ENCODE measurements at places on chromosomes 13 and 19.

DNA sequence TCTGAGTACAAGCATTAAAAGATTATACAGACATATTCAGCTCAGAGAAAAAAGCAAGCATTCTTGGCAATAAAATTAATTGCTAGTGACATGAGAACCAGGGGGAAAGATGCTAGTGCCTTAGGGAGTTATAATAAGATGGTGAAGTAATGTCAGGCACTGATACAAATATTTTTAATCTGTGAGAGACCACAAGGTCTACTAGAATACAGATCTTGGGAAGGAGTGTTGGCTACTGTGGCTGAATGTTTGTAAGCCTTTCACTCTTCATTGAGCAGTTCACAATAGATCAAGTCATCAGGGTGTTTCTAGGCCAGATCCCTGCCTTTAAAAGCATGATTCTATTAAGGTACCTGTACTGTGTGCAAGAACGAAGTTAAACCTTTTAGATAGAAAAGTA lies 16.4 kb downstream of the FREM2 start:
- DNase-seq, result no peak

DNA sequence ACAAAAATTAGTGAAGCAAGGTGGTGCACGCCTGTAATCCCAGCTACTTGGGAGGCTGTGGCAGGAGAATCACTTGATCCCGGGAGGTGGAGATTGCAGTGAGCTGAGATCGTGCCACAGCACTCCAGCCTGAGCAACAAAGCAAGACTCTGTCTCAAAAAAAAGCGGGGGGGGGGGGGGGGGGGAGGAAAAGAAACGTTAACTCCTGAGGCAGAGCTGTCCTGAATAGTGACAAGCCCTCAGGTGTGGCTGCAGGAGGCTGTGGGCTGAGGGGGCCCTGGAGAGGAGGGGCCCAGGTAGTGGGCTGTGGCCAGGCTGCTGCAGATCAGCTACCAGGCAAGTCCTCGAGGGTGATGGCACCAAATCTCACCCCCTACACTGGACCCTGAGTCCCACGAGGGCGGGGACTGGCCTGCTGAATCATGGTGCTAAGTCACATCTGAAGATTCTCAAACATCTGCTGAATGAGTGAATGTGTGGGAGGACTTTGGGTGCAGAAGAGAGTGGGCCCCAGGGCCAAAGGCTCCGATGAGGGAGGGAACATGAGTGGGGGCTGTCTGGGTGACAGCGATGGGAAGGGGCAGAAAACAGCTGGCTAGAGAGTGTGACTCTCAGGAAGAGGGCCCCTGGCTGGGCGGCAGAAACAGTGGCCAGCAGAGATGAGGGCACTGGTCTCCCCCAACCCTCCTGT lies 24.6 kb upstream of the ATP1A3 start:
- DNase-seq, result no peak

DNA sequence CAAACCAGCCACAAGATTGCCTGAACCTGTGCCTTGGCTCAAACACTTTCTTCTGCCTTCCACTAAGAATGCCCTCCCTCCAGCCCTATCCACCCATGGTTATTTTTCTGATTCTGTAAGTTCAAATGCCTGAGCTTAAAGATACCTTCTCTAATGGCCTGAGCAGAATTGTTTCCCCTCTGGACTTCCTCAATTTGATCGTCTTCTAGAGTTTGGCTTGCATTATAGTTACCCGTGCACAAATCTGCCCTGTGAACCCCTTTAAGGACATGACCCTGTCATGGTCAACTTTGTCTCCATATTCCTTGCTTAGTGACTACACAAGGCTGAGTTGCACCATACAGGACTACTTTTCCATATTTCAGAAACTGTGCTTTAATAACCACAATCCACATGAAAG lies 481.0 kb downstream of the FOXO1 start:
- no peak for DNase-seq

GRCh38 chr13:23570099-23570920 lies at the start of gene TNFRSF19:
TNFRSF19 (plus strand) TSS chr13:23570412; CDS start chr13:23590184, 19,772 bp downstream.
- no peak for DNase-seq

GRCh38 chr13:94065741-94066140 lies 413.7 kb downstream of the DCT start:
- DNase-seq, result no peak

GRCh38 chr13:113736258-113736731 lies 22.7 kb upstream of the TMEM255B start:
- DNase-seq, result no peak

DNA sequence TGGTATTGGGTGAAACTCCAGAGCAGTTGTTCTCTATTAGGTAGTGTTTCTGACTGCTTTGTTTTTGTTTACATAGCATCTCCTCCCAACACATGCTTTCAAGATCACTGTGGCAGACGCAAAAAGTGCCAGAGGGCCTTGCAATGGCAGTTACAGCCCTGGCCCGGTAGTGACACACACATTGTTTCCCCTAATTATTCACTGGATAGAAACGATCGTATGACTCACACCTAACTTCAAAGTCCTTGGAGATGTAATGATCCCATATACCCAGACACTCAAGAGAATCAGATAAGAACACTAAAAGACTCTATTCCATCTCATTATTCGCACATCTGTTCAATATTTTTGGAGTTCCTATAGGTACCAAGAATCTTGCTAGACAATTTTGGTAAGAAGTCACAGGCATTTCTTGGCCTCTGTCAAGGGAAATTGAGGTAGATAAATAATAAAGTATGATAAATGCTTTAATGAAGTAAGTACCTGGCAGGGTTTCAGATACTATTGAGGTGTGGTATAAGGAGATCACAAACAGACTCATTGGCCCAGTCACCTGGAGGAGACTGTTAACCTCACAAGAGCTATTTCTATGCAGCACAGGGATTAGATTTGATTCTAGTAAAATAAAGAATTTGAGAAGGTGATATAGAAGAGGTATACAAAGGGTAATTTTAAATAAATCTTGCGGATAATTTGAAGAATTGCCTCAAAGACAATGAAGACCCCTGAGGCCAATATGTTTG lies 485.3 kb downstream of the SLITRK6 start:
- no peak for DNase-seq

- no peak for DNase-seq
Observed at GRCh38 chr19:56350416-56351045, 35.9 kb upstream of the ZSCAN5A start.

DNA sequence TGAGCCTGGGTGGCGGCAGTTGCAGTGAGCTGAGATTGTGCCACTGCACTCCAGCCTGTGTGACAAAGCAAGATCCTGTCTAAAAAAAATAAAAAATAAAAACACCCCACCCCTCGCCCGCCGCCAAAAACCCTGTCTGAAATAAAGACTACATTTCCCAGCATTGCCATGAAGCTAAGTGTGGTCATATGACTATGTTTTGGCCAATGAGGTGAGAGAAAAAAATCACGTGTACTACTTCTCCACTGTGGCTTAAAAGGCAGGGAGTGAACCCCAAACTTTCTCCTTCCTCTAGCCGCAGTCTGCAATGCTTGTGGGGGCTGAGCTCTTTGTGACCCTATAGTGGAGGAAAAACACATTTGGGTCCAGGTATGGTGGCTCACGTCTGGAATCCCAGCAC lies 54.9 kb downstream of the COLGALT1 start:
- DNase-seq, result no peak

DNA sequence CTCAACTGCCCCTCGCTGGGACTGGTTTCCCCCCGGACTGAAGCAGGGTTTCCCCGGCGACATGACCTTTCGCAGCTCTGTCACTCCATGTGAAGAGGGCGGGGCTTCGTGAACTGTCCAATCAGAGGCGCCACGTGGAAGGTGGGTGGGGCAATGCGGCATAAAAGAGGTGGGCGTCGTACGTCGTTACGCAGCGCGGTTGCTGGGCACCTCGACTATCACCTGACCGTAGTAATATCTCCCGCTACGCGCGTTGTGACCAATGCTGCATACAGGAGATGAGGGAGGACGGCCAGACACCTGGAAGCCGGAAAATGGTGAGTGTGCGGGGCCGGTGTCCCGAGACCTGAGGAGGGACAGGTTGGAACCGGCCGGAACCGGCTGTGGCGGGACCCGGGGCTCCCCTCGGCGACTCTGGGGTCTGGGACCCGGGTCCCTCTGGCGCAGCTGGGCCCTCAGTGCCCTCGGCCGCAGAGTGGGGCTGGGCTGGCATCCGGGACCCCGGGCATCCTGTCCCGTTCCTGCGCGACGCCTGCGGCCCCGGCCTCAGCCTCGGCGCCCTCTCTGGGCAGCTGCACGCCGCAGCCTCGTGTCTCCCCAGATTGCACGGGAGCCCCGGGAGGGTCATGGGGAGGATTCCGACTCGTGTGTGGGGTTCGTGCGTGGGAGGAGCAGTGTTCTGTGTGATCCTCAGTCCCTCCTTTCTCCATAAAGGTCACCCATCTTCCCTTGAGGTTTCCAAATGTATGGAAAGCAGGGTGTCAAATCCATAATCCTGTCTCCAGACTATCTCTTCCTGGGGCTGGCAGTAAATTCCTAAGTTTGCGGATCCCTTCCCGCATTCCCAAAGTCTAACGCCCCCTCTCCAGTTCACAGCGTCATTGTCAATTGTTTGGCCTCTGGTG lies 32.2 kb downstream of the ZNF136 start:
- DNase-seq, result peak; percentile 39

- no peak for DNase-seq
Observed at GRCh38 chr13:98201984-98202383, 24.9 kb upstream of the RNF113B start.

DNA sequence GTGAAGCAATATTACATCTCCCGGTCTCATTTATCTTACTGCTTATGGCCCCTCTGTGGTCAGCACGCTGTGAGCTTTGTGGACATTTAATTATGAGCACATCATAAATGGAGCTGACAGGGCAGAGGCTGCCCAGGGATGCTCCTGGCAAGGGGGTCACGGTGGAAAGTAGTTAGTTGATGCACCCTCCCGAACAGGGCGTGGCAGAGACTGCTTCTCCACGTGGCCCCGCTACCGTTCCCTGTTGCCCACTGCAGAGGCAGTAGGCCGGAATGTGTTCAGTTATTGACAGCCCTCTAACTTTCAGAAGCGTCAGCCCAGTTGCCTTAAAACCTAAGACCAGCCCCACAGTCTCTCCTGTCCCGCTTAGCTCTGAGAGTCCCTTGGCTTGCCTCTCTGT lies 180.3 kb upstream of the ZNF507 start:
- DNase-seq, result no peak

DNA sequence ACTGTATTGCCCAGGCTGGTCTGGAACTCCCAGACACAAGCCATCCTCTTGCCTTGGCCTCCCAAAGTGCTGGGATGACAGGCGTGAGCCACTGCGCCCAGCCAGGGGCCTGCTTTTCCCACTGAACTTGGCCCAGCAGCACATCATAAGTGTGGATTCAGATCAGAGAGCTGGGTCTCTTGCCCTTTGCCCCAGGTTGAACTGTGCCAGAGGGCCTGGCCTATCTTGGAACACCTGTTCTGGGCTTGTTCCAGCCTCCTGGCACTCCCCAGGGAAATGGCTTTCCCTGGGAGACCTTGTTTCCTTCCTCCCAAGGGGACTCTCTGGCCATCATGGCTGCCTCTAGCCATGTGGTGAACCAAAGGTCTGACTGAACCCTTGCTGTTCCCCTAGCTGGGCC lies 3.4 kb downstream of the CC2D1A start:
- no peak for DNase-seq

DNA sequence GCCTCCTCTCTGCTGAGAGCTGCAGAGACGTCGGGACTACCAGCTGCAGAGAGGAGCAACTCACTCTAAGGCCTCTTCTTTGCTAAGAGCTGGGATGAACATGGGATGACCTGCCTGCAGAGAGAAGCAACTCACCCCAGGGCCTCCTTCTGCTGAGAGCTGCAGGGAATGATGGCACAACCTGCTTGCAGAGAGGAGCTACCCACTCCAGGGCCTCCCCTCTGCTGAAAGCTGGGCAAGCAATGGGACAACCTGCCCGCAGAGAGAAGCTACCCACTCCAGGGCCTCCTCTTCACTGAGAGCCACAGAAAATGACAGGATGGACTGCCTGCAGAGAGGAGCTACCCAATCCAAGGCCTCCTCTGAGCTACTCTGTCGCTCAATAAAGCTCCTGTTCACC lies 6.9 kb upstream of the MLLT1 start:
- no peak for DNase-seq

Data from stimulated activated CD8-positive, alpha-beta memory T cell treated with anti-CD3 and anti-CD28 coated beads, Interleukin-15, amount 100 ng/mL, for 24 hours (primary cell).